SIG-M5 (cell line): ENCODE measurements at places on chromosomes 12 and 14.

DNA sequence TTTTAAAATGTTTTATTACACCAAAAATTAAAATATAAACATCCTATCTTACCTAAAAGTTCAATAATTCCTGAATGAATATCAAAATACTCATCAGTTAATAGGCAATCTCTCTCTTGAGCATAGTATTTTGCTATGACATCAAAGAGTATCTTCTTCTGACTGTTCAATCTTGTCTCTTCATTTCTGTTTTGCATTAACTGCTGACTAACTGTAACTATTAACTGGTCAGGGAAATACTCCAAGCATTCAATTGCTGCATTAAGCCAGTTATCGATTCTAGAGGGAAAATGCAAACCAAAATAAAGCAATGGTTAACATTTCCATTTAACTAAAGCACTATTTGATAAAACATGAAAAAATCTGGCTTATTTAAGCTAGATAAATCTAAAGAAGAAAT is 13.4 kb downstream of the DEPDC4 start:
- no peak for DNase-seq

- no peak for DNase-seq
Observed at GRCh38 chr12:92540782-92541423, 161.9 kb upstream of the PLEKHG7 start.

DNA sequence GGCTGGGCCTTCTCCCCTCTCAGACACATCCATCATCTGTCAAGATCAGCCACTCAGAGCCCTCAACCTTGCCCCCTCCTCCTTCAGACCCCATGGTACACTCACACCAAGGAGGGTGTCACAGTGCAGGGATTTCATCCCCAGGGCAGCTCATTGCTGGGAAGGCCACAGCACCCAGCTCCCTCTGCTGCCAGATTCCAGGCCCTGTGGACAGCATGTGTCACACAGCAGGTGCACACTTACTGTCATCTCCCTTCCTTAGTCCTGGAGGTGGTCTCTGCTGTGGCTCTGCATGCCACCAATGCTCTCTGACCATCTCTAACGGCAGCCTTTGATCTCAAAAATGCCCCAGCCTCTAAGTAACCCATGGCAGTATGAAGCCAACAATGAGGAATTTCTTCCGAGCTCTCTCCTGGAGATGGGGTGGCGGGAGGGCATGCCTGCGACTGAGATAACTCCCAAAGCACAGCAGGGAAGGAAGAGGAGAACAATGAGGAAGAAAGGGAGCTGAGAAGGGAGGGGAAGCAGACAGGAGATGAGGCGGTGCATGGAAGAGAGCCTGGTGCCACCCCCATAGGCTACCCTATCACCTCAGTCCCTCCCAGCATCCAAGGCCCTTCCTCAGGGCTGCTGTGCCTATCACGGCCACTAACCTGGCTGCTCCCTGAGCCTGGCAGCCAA is 101.0 kb downstream of the SINHCAF start:
- DNase-seq = no peak

DNA sequence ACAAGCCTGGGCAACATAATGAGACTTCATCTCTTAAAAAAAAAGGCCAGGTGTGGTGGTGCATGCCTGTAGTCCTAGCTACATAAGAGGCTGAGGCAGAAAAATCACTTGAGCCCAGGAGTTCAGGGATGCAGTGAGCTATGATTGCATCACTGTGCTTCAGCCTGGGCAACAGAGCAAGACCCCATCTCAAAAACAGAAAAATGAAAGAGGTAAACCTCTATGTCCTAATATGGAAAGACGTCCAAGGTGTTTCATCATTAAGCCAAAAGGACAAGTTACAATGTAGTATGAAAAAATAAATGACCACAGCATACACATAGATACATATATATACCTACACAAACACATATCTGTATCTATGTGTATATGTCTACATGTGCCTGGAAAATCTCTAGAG is 15.4 kb downstream of the SPTB start:
- no peak for DNase-seq

GRCh38 chr14:96030108-96030760 is 8.9 kb upstream of the C14orf132 start:
- DNase-seq = no peak

GRCh38 chr12:120276734-120277133 is 11.2 kb upstream of the PXN start:
- no peak for DNase-seq

DNA sequence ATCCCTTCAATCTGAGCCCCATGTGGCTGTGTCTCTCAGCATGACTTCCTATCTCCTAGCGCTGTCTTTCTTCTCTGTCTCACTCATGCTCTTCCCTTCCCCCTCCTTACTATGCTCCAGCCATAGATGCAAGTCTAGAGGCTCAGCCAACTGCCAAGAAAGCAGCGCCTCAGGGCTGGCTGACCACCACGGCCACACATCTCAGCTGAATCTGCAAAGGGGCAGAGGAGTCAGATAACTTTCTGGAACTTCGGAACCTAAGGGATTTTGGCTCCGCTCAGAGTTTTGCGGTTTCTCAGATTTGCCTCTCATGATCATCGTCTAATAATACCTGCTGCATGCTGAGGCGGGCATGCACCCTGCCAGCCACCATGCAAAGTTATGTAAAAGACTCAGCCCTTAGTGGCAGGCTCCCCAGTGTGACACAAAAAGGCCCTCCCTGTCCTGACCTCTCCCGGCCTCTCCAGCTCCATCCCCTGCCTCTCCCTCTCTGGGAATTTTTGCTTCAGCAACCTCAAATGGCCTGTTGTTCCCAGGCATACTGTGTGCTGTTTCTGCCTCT is 5.0 kb upstream of the FGF6 start:
- DNase-seq = no peak

- DNase-seq = no peak
Observed at GRCh38 chr12:68815232-68815927, 7.4 kb downstream of the MDM2 start.
